ENCODE measurements at places on chromosomes 3 and 15.

DNA sequence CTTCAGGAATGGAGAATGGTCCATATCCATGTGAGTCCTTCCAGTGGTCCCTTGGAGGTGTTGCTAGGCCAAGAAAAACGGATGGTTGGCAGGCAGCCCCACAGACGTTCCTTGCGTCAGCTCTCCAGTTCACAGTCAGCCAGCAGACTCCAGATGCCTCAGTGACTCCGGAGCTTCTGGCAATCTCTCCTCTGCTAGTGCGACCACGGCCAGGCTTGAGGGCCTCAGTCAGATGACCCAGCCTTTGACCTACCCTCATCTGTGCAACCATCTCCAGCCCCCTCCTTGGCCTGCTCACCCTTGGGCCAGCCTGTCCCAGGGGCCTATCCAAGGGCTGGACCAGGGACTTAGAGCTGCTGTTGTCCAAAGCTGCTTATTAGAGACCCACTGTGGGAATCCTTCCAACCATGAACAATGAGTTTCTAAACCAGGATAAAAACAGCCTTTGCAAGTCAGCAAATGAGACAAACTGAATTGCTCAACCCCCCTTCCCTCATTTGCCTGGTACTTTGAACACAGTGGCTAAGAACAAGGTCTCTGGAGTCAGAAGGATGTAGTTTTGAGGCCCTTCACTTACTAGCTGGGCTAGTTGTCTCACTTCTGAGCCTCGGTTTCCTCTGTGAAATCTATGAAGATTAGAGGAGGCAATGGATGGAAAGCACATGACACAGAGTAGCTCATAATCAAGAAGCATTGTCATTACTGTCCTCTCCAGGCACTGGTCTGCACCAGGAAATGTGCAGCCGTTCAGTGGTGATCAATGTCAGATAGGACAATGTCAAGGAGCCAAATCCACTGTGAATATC, 44.8 kb downstream of the ANP32A start:
- DNase-seq = no peak

DNA sequence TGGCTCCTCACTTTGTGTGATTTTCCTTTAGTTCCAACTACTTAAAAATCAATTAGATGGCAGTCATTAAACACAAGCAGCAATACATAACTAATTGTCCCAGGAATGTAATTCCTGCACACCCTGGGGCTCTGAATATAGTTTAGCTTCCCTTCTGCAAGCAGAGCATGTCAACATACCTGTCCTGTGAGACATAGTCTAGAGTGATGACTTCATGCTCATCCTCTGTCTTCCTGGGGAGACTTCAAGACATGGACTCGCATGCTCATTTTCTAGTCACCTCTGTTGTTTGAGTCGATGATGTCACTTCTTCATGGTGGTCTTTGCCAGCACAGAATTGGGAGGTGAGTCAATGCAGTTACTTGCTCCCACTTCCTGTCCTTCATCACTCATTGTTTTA, 15.7 kb downstream of the C3orf52 start:
- DNase-seq = no peak

GRCh38 chr15:78301326-78301725, 1.9 kb upstream of the SKIC8 start:
- DNase-seq = no peak

DNA sequence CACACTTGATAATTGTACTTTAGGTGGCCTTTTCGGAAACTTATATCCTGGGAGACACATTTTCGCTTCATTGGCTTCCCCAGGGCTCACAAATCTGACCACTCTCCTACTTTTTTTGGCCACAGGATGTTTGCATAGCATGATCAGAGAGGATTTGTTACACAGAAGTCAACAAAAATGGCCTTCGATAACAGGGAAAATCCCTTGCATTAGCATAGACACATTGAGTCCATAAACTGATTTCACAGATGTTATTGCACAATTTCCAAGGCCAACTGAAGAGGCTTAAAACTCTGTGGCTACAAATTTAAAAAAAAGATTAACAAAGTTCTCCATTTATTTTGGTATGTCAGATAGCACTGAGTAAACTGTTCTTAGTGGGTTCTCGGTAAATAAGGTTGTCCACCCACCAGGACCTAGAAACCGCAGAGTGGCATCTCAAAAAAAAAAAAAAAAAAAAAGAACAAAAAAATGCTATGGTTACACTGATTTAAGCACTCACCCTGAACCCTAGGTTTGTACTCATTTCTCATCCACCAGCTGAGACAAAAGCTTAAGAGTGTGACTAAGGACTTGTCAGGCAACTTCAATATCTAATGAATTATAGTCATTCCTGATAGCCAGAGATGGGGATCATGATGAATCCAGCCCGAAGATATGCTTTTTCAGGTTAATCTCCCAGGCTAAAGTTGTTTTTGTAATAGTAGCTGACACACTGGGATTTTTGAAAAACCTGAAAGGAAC, 188.9 kb upstream of the SYNPR start:
- DNase-seq = no peak

DNA sequence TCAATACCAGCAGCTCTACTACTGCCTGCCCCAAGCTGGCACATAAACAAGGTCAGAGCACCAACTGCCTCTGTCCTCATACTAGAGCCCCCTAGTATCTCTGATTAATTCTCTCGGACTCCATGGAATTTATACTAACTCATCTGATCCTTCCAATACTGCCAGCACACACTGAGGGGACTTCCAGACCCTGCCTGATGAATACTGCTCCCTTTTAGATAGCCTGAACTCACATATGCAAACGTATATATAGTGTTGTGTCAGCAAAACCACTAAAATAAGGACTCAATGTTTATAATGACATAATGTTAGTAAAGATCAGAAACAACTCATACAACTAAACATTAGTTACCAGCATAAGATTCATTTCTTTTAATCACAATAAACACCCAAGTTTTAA, 25.0 kb downstream of the CEP70 start:
- no peak for DNase-seq

- DNase-seq = no peak
These were observed 6.1 kb upstream of the GPR62 start for GRCh38 chr3:51949121-51949520.

GRCh38 chr3:32414522-32415202, 23.0 kb downstream of the CMTM7 start:
- no peak for DNase-seq

DNA sequence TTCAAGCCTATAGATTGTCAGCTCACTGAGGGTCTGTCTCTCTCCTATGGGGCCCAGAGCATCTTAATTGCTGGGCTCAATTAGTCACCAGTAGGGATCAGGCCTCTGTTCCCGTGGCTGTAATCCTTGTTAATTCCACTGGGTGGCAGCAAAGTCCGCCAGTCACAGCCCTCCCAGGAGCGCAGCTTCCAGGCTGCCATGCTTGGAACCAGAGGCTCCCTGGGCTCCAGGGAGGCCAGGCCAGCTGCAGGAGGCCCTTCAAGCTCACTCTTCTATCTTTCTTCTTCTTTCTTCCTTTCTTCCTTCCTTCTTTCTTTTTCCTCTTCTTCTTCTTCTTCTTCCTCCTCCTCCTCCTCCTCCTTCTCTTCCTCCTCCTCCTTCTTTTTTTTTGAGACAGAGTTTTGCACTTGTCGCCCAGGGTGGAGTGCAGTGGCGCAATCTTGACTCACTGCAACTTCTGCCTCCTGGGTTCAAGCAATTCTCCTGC, 14.4 kb downstream of the RNU5B-1 start:
- peak; percentile 70 for DNase-seq

DNA sequence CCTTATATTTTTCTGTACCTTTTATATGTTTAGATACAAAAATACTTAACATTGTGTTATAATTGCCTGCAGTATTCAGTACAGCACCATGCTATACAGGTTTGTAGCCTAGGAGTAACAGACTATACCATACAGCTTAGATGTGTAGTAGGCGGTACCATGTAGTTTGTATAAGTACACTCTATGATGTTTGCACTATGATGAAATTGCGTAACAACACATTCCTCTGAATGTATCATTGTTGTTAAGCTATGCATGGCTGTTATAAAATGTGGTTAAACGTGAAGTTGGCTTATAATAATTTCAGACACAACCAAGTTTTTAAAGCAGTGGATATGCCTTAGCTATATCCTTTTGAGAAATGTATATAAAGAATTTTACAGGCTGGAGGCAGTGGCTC, 328.3 kb downstream of the PLCL2 start:
- no peak for DNase-seq

- no peak for DNase-seq
These were observed 95.5 kb downstream of the DPH6 start for GRCh38 chr15:35450492-35450891.

GRCh38 chr3:39639344-39640236, 169.8 kb upstream of the MYRIP start:
- no peak for DNase-seq

GRCh38 chr3:98095882-98096281, 8.9 kb downstream of the OR5AC2 start:
- no peak for DNase-seq

GRCh38 chr15:91941871-91942658, 88.6 kb downstream of the SLCO3A1 start:
- no peak for DNase-seq

GRCh38 chr3:139006051-139006716, at the start of gene PRR23A:
PRR23A (minus strand) TSS chr3:139006268; CDS start chr3:139006268, 0 bp downstream.
- no peak for DNase-seq

DNA sequence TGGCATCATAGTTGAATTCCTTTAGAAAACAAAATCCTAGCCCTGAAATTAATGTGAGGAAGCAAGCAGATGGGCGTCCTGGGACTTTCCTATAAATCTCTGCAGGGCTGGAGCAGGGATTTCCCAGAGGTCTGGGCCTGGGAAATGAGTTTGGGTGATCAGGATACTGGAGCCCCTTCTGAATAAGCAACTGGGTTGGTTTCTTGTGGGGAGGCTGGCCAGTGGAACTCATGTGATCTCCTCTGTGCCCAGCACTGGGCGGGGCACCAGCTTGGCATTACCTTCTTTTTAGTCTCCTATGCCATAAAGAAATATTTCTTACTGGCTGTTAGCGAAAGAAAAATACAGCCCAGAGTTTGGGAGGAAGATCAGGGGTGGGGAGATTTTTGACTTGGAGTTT, 1.7 kb downstream of the THSD4 start:
- DNase-seq = no peak
